NCI-H1694 treated with DMSO at 0.1 percent for 48 hours (cell line): ENCODE measurements at places on chromosomes 5 and 9.

DNA sequence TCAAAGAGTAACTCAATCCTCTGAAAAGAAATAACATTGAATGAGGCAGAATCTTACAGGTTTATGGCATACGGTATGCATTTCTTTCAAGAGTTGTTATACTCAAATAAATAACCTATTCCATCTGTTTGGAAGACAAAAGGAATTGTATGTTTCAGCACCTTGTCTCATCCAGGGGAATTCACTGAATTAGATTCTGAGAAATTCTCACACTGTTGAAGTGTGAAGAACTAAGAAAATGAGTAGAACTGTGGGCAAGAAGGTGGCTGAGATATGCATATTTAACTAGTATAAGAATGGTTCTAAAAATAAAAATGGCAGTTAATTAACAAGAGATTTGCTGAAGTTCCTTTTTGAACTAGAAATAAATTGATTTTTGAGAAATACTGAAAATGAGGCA lies 279.3 kb upstream of the DAP start:
- DNase-seq = no peak

GRCh38 chr5:137666461-137666850 lies 69.4 kb downstream of the KLHL3 start:
- no peak for DNase-seq

GRCh38 chr9:96449845-96450612 lies at the start of gene HABP4:
TSS of gene HABP4 (plus strand) at chr9:96450169. CDS start at chr9:96450280, 111 bp downstream.
- DNase-seq = peak; percentile 72

DNA sequence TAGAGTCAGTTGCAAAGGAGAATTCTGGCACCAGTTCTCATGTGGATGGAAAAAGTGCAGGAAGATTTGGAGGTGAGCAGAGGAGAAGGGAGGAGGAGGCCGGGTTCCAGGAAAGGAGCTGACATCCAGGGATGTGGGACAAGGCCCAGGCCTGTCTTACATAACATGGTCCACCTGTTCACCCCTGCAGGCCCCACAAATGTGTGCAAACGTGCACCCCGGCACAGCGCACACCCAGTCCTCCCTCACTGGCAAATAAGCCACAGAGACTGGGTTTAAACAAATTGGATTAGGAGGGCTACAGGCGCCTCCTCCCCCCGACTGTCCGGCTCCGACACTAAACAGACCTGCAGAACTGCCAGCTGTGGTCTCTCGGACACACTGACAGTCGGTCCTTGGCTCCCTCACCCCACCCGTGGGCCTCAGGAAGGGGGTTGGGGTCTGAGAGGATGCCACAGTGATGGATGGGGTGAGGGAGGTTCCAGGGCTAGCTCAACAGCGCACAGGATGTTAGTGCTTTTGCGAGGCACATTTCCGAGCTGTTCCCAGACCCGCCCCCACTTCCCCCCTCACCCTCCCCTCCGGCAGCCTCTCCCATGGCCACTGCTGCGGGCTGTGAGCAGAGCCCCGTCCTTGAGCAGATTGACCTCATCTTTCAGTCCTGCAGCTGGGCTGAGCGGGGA lies 43.4 kb upstream of the IL17B start:
- DNase-seq = no peak

DNA sequence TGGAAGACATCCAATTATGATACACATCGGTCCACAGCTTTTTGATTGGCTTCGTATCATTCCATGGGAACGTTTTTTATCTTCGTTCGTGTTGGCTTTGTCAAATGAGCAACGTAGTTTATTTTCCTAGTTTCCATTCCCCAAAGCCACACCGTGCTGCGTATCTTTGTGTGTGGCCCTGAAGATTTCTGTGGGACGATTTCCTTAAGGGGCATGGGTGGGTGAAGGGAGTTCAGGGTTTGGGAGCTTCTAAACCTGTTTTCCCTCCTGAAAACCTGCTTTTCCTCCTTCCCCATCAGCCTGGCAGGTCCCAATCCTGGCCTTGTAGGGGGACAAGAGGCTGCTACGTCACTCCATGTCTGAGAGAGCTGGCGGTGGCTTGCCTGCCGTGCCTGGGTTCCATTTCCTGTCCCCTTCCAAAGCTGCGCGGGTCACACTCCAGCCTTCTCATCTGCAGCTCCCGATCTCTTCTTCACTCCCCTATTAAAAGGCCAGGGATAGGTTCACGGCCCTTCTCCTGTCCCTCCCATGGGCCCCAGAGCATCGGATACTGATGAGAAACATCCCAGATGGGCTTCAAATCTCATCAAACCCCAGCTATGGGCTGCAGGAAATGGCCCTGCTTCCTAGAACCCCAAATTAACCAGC lies 23.5 kb upstream of the ASS1 start:
- DNase-seq = no peak

- no peak for DNase-seq
Observed at GRCh38 chr9:33049680-33050361, 24.7 kb downstream of the DNAJA1 start.
